RPMI7951 (cell line): ENCODE measurements at places on chromosomes 11 and 22. TPM values are rescaled to one million over a fixed set of nuclear protein-coding genes. Genes with fewer than 3 reads are reported as not detected.

CACNA1I gene
- total RNA-seq = not detected in 2 replicates

KRTAP5-1 gene
- not detected in 2 replicates for total RNA-seq

SCT gene
- not detected in 2 replicates for total RNA-seq

KCNJ1 gene
- not detected in 2 replicates for total RNA-seq

SLC22A25 gene
- not detected in 2 replicates for total RNA-seq

ABCC8 gene
- total RNA-seq = not detected in 2 replicates

LRRC74B gene
- under 0.01 TPM in 1 of 2 replicates, not detected in the other for total RNA-seq

MPZL2 gene
- 0.72 TPM in 1 of 2 replicates, not detected in the other for total RNA-seq

FXYD2 gene
- 0.10 TPM in 1 of 2 replicates, not detected in the other for total RNA-seq

OR52I2 gene
- not detected in 2 replicates for total RNA-seq

OR6A2 gene
- 0.10 and 0.24 TPM in 2 replicates for total RNA-seq

FOLR3 gene
- not detected in 2 replicates for total RNA-seq

CTSD gene
- 383 and 388 TPM in 2 replicates for total RNA-seq

PPFIBP2 gene
- 1.3 and 6.5 TPM in 2 replicates for total RNA-seq

CDC42BPG gene
- 0.20 TPM in 1 of 2 replicates, not detected in the other for total RNA-seq

GRM5 gene
- total RNA-seq = under 0.01 TPM in 1 of 2 replicates, not detected in the other

CTTN gene
- 96.7 and 107 TPM in 2 replicates for total RNA-seq

LAYN gene
- 10.9 and 13.3 TPM in 2 replicates for total RNA-seq
